ENCODE measurements at places on chromosomes 3 and 15. TPM values are rescaled to one million over a fixed set of nuclear protein-coding genes. Genes with fewer than 3 reads are reported as not detected.

DNA sequence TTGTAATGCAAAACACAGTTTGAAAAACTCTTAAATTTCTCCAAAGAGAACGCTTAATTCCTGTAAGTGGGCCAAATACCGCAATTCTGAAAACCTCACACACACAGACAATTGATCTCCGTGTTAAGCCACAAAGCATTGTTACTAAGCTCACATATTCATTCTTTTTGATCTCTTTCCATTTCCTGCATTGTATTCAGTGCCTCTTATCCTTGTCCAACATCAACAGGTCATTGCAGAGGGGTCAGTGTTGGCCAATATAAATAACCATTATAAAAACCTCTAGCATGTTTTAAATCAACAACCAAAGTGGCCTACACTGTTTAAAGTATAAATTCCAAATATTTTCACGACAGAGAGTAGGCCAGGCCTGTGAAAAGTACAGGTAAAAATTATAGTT, 171.1 kb downstream of the PDZRN3 start:
- H3K27ac ChIP-seq: no peak overlapping the region
- peaks cover 42% of the 10 kb centered on the region for H3K4me1 ChIP-seq
- DNase-seq: no peak
- no peaks in the 10 kb centered on the region for H3K36me3 ChIP-seq

DNA sequence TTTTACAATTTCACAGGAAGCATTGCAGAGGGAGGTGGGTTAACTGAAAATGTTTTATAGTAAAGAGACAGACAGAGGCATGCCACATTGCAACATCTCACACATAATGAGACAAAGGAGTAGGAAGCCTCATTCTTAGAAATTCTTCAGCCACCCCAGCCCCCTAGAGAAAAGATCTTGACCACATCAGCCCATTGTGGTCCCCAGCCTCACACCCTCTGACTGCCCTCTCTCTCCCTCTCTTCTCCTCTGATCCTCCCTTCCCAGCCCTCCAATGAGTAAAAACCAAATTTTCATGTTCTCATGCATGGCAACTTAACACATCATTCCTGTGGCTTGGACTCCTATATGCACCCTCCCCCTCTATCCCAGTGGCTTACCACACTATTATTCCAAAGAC, 174.1 kb downstream of the UACA start:
- H3K36me3 ChIP-seq: no peaks in the 10 kb centered on the region
- no peak overlapping the region for H3K4me3 ChIP-seq
- no peak overlapping the region for H3K27ac ChIP-seq
- DNase-seq: no peak
- no peaks in the 10 kb centered on the region for H3K27me3 ChIP-seq

- DNase-seq: no peak
- H3K4me1 ChIP-seq: peaks cover 11% of the 10 kb centered on the region
- no peak overlapping the region for H3K4me3 ChIP-seq
- no peaks in the 10 kb centered on the region for H3K36me3 ChIP-seq
- H3K27ac ChIP-seq: no peak overlapping the region
These were observed 162.8 kb downstream of the SMAD6 start for GRCh38 chr15:66864871-66865281.

DNA sequence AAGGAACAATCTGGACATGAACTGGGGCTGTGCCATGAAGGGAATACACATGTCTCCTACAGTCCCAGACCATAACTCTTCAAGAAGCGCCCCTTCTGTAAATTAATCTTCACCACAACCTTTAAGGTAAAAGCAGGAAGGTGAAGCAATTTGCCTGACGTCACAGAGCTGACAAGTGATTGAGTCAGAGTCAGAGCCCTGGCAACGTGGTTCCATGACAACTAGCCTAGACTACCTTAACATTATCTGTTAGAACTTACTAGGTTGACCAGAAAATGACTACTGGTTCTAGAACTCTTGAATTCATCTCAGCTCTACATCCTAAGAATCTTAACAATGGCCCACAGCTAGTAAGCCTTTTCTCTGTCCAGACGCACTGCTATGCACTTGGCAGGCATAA, 124.6 kb downstream of the NTRK3 start:
- no peak for DNase-seq
- H3K27ac ChIP-seq: no peak overlapping the region
- H3K27me3 ChIP-seq: no peaks in the 10 kb centered on the region
- peaks cover 36% of the 10 kb centered on the region for H3K36me3 ChIP-seq
- H3K4me3 ChIP-seq: no peak overlapping the region

- H3K27ac ChIP-seq: no peak overlapping the region
- H3K27me3 ChIP-seq: no peaks in the 10 kb centered on the region
- H3K4me3 ChIP-seq: no peak overlapping the region
- no peaks in the 10 kb centered on the region for H3K36me3 ChIP-seq
These were observed 2.7 kb downstream of the RIOX2 start for GRCh38 chr3:97969541-97969940.

- no peaks in the 10 kb centered on the region for H3K4me1 ChIP-seq
- H3K27me3 ChIP-seq: peaks cover 2% of the 10 kb centered on the region
- no peak overlapping the region for H3K27ac ChIP-seq
- DNase-seq: no peak
- peak overlapping the region; percentile 18 for H3K4me3 ChIP-seq
- no peaks in the 10 kb centered on the region for H3K36me3 ChIP-seq
These were observed 95.7 kb downstream of the CPN2 start for GRCh38 chr3:194255252-194256039.

DNA sequence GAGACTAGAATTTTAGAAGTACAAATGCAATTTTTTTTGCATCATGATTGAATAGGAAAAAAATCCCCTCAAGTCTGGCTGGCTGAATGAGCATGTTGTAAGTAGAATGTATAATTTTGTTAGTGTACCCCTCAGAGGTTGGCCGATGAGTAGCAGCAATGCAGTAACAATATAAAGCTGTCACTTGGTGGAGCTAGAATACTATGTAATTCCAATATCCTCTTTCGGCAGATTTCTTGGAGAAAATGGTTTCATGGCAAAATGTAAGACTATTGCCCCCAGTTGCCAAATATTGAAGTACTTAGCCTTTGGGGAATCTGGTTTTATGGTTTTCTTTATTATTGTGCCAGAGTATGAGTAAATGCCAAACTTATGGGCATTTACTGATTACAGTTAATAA, 39.8 kb upstream of the SGO1 start:
- H3K27ac ChIP-seq: no peak overlapping the region
- H3K36me3 ChIP-seq: no peaks in the 10 kb centered on the region
- DNase-seq: no peak

GRCh38 chr3:52843108-52843865, 8.5 kb upstream of the MUSTN1 start:
- no peaks in the 10 kb centered on the region for H3K27me3 ChIP-seq
- H3K36me3 ChIP-seq: peaks cover 31% of the 10 kb centered on the region
- H3K27ac ChIP-seq: peak overlapping the region; percentile 96
- H3K4me3 ChIP-seq: no peak overlapping the region
- H3K4me1 ChIP-seq: peaks cover 45% of the 10 kb centered on the region

DNA sequence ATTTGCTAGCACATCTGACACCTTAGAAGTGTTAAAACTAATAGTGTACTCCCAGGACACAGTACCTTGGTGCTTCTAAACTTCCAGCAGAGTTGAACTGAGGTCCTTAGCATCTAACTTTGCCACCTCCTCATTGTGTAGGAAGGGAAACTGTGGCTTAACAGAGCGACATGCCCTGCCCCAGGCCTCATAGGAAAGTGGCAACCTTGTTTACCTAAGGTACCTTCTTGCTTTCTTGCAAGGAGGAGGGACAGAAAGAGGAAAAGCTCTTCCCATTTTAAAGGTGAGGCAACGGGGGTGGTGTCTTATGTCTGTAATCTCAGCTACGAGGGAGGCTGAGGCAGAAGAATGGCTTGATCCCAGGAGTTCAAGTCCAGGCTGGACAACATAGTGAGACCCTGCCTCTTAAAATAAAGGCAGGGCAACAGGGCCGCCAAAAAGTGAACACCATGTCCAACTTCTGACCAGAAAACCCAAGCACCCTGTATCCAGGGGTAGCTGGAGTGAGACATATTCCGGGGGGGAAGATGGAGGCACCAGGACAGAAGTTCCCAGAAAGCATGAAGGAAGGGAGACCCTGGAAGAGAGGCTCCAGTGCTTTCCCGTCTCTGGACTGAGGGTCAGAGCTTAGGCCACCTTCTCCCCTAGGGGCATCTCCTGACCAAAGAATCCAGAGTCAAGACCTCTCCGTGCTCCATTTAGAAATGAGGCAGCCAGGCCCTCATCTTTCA, 540 bp upstream of the KLHL40 start:
- H3K27ac ChIP-seq: peak overlapping the region; percentile 60
- H3K36me3 ChIP-seq: no peaks in the 10 kb centered on the region
- H3K27me3 ChIP-seq: no peaks in the 10 kb centered on the region
- H3K4me1 ChIP-seq: peaks cover 33% of the 10 kb centered on the region
- DNase-seq: no peak

GRCh38 chr3:125202197-125202596, 10.4 kb downstream of the SLC12A8 start:
- no peak for DNase-seq
- H3K4me1 ChIP-seq: no peaks in the 10 kb centered on the region
- no peaks in the 10 kb centered on the region for H3K36me3 ChIP-seq
- no peak overlapping the region for H3K27ac ChIP-seq
- H3K4me3 ChIP-seq: no peak overlapping the region

DNA sequence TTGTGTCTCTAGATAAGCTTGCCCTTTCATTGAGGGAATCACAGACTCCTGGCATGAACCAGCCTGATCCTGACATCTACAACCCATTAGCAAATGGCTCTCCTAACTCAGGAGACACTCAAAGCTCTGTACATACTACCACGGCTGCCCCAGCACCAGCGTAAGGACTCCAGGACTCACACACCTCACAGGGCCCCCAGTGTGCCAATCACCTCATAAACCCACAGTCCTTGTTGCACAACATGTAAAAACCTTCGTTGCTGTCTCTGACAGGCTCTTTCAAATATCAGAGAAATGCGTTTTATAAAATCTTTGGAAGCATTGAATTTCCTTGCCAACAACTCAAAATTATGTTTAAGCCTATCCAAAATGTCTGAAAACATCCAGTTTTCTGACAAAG, 7.3 kb downstream of the FYCO1 start:
- no peak overlapping the region for H3K4me3 ChIP-seq
- no peaks in the 10 kb centered on the region for H3K27me3 ChIP-seq
- no peaks in the 10 kb centered on the region for H3K36me3 ChIP-seq
- H3K4me1 ChIP-seq: peaks cover 88% of the 10 kb centered on the region
- H3K27ac ChIP-seq: peak overlapping the region; percentile 100
- no peak for DNase-seq

- H3K36me3 ChIP-seq: no peaks in the 10 kb centered on the region
- no peak overlapping the region for H3K4me3 ChIP-seq
- H3K27ac ChIP-seq: no peak overlapping the region
- DNase-seq: no peak
- peaks cover 10% of the 10 kb centered on the region for H3K4me1 ChIP-seq
These were observed 25.7 kb downstream of the CEP152 start for GRCh38 chr15:48785195-48785594.

DNA sequence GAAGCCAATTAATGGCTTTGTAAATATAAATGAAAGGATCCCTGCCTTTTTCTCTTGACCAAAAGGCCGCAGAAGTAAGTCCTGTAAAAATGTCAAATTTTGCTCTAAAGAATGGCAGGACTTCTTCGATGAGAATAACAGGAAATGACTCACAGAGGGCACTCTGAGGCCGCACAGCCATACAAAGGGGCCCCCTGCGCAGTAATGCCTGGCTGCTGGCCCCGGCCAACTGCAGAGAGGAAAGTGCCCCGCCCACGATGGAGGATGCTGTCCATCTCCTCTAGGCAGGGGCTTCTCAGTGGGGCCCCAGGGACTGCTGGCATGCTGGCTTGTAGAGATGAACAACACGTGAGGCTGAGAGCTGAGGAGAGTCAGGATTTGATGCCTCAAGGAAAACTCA, 18.1 kb upstream of the SCN10A start:
- peak; percentile 11 for DNase-seq
- H3K27ac ChIP-seq: peak overlapping the region; percentile 66
- no peaks in the 10 kb centered on the region for H3K27me3 ChIP-seq
- H3K36me3 ChIP-seq: no peaks in the 10 kb centered on the region

GRCh38 chr15:34370129-34370528, 3.1 kb upstream of the LPCAT4 start:
- no peak for DNase-seq
- no peak overlapping the region for H3K27ac ChIP-seq
- no peak overlapping the region for H3K4me3 ChIP-seq
- H3K27me3 ChIP-seq: no peaks in the 10 kb centered on the region
- H3K4me1 ChIP-seq: peaks cover 20% of the 10 kb centered on the region

- no peak overlapping the region for H3K4me3 ChIP-seq
- no peaks in the 10 kb centered on the region for H3K36me3 ChIP-seq
- H3K27me3 ChIP-seq: no peaks in the 10 kb centered on the region
- DNase-seq: no peak
These were observed 3.6 kb upstream of the CLDN16 start for GRCh38 chr3:190384309-190384756.

DNA sequence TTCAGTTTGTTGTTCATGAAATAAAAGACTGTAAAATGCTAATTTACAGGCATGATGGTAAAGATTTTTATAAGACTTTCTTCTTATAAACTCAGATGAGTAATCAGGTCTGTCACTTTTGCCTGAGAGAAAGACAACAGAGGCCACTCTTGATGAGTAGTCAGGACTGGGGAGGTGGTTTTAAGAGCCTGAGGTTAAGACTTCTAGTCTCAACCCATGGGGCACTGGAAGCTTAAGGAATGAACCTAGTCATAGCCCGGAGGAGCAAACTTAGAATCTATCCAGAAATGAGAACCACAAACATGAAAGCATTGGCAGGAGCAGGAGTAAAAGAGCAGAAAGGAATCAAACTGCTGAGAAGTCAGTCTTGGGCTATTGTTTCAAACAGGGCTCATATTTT, 846.3 kb upstream of the ARPP21 start:
- H3K4me1 ChIP-seq: no peaks in the 10 kb centered on the region
- H3K27me3 ChIP-seq: no peaks in the 10 kb centered on the region
- H3K27ac ChIP-seq: no peak overlapping the region

DNA sequence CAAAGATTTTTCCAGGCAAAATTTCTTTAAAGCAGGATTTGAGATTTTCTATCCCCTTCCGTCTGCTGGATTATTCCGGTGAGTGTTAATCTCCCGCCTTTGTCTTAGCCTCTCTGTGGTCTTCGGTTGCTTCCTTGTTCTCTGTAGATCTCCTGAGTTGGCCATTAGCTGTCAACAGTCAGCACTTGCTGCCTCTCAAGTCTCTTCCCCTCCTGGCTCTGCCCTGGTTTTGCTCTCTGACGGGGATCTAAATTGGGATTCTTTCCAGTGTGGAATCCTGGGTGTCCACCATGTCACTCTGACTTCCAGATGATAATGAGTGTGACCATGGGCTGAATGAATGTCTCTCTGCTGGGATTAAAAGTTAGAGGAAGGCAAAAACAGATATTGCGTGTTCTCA, 121.5 kb downstream of the IGF1R start:
- H3K27me3 ChIP-seq: no peaks in the 10 kb centered on the region
- no peak overlapping the region for H3K27ac ChIP-seq
- DNase-seq: no peak
- H3K36me3 ChIP-seq: no peaks in the 10 kb centered on the region
- no peaks in the 10 kb centered on the region for H3K4me1 ChIP-seq
- no peak overlapping the region for H3K4me3 ChIP-seq

GRCh38 chr3:59043391-59043790, 6.4 kb downstream of the CFAP20DC start:
- no peak overlapping the region for H3K4me3 ChIP-seq
- H3K4me1 ChIP-seq: no peaks in the 10 kb centered on the region
- no peak overlapping the region for H3K27ac ChIP-seq
- H3K27me3 ChIP-seq: no peaks in the 10 kb centered on the region
- no peak for DNase-seq

Gene PAK6
- 0.68 TPM for total RNA-seq

Gene TXNRD3
- total RNA-seq: 8.3 TPM

Gene TGM5
- total RNA-seq: not detected

Gene SLCO2A1
- total RNA-seq: 7.9 TPM

Gene EXD1
- not detected for total RNA-seq

Gene TMC3
- not detected for total RNA-seq

Gene GPR160
- 2.3 TPM for total RNA-seq

Gene GOLGA8N
- total RNA-seq: 36.8 TPM
